ENCODE measurements at places on chromosomes 16 and 17. TPM values are rescaled to one million over a fixed set of nuclear protein-coding genes. Genes with fewer than 3 reads are reported as not detected.

Gene CDRT15
- total RNA-seq: not detected

Gene RUNDC3A
- total RNA-seq: 0.69 TPM

- DNase-seq: no peak
Observed at GRCh38 chr16:4376893-4377572, 5.4 kb downstream of the VASN start.

Gene ABR
- 45.5 TPM for total RNA-seq

Gene RHOT1
- 39.1 TPM for total RNA-seq

Gene EPOP
- total RNA-seq: 0.83 TPM

DNA sequence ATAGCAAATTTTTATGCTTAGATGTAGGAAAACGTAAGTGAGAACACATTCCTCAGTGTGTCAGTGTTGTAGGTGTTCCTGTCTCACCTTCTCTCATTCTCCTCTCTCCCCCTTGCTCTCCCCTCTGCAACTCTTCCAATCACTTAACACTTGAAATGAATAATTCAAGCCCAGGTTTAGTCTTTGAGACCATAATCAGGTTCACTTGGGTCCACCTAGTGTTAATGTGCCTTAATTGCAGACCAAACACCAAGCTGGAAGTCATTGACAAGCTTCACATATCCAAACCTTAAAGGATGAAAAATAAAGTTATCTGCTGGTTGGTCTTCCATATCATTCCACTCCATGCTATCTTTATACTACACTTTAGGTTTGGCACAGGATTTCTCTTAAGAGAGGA, 37.0 kb downstream of the STXBP4 start:
- no peak for DNase-seq

Gene COPZ2
- total RNA-seq: 10.6 TPM

DNA sequence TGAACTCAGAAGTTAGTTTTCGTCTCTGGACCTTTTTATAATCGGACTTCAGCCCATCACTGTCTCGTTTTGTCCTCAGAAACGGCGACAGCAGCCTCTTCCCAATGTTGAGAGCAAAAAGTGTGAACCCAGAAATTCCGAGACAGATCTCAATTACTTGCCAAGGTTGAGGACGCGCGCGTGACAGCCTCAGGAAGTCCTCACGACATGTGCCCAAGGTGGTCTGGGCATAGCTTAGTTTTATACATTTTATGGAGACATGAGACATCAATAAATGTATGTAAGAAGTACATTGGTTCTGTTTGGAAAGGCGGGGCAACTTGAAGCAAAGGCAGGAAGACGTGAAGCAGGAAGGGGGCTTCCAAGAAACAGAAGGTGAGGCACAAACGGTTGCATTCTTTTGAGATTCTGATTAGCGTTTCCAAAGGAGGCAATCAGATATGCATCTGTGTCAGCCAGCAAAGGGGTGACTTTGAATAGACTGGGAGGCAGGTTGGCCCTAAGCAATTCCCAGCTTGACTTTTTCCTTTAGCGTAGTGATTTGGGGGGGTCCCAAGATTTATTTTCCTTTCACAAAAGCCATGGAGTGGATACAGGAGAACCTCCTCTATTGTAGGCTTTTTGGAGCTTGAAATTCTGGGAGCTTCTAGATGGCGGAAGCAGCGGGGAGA, 583 bp upstream of the ZNF747 start:
- DNase-seq: no peak

GRCh38 chr17:39092692-39093230, 58.7 kb downstream of the PLXDC1 start:
- no peak for DNase-seq

All from ovary (tissue), 10 donors.